ENCODE measurements at places on chromosomes 16 and 17.

DNA sequence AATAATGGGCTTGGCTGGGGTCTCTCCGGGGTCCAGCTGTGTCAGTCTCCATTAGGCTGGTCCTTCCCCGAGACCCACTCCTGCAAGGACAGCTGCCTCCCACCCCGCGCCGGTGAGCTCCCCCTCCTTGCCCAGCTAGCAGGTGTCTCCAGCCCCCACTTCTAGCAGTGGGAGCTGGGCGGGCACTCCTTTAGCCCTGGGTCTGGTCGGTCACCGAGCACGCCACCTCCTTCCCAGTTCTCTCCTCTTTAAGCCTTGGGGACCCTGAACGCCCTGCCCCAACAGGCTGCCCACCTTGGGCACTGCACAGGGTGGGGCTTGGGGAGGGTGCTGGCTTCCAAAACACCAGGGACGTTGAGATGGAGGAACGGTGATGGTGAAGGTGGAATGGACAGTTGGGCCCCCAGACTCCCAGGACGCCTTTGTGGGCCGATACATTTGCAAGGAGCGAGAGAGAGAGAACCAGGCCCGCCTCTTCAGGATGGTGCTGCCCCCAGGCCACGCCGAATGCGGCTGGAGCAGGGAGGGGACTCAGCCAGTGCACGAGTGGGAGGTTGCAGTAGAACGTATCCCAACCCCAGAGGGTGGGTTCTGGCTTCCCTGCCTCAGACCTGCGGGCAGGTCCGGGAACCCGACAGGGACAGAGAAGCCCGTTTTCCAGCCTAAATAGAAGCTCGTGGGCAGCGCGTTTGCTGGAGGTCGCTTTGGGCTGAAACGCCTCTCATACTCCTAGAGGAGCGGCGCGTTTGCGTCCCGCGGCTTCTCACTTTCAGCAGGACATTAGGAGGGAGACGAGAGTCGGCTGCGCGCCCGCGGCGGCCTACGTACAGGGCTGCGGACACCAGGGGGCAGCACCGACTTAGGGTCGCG lies 10.7 kb downstream of the TBX2 start:
- DNase-seq = no peak

- no peak for DNase-seq
Observed at GRCh38 chr16:75899163-75899562, 172.9 kb upstream of the CPHXL start.

- peak; percentile 73 for DNase-seq
Observed at GRCh38 chr17:36602924-36603384, 1.6 kb downstream of the MRM1 start.

DNA sequence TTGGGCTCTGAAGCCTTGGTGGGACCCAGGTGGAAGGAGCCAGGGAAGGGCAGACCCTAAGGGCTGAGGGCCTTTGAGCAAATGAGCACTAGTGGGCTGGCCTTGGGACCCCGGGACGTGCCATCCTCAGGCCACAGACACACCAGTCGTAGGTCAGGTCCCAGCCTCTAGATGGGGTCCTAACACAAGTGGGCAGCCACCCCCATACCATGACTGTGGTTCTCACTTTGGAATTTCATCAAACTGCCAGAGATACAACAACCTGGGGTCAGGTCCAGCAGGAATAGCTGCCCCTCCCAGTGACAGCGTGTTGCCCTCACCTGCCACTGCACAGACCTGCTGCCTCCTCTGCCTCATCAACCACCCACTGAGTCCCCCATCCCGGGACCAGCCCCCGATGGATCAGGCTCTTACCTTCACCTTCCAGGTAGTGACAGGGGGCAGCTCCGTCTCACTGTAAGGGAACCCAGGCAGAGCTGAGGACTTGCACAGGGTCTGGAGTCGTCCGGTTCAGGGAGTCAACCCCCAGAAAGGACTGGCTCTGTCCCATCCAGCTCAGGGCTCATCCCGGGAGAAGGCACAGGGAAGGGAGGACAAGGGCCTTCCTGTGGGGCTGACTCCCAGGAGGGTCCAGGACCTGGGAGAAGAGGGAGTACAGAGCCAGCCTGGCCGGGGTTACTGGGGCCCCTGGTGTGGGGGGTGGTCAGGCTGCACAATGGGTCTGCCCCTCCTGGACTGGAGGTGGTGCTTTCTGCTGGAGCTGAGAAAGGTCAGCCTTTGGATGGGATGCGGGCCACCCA lies 40.0 kb downstream of the LGALS9 start:
- no peak for DNase-seq

- DNase-seq = no peak
Observed at GRCh38 chr16:24610416-24610755, 71.0 kb downstream of the RBBP6 start.

DNA sequence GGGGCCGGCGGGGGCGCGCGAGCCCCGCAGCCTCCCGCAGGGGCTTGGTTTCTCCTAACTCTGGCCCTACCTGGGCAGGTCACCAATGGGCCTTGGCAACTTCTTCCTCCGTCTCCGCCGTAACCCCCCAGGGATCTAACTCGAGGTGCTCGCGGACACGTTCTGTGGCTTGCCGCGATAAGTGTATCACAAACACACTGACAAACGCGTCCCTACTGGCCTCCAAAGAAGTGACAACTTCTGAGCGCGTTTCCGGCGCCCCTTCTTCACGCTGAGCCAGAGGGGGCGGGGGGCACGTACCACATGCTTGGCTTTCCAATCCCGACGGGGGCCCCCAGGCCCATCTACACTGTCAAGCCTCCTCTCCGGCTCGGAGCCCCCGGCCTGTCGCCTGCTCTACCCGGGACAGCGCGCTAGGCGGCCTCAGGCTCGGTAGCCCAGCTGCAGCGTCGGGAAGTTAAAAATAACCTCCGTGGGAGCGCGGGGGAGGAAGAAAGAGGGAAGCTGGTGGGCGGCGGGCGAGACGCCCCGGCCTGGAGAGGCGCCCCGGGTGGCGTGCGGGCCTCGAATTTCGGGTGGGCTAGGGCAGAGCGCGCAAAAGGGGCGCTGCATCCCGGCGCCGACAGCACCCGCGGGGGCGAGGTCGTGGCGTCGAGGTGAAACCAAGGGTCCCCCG lies 725 bp upstream of the SPHK1 start:
- peak; percentile 46 for DNase-seq

DNA sequence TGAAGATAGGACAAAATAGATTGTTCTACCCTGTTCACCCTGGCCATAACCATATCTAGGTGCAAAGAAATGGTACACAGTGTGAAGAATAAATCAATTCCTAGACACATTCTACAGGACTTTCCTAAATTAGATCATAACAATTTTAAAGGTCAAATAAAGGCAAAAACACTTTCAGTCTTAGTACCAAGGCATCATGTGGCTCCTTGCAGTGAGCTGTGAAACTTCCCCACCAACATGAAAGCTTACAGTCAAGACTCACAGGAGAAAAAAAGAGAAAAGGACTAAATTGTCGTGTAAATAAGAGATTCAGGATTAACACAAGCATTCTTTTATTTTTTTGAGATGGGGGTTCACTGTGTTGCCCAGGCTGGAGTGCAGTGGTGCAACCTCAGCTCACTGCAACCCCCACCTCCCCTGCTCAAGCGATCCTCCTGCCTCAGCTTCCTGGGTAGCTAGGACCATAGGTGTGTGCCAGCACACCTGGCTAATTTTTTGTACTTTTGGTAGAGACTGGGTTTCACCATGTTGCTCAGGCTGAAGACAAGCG lies 14.2 kb downstream of the NSMCE1 start:
- DNase-seq = no peak

DNA sequence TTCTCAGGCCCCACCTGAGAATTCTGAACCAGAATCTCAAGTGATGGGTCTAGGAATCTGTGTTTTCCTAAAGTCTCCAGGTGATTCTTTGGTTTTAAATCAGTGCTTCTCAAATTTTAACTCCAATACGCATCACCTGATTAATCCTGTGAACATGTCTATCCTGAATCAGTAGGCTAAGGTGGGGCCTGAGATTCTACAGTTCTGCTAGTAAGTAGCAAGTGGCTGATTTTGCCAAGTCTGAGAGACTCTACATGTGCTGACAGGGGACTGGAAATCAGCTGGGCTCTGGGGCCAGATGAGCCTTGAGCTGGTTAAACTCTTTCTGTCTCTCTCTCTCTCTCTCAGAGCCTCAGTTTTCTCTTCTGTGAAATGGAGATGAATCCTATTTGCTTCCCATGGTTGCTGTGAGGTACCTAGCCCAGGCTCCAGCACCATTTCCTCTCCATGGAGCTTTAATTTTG lies 9.0 kb downstream of the CCR7 start:
- DNase-seq = no peak

Data from MCF 10A (cell line).